ENCODE measurements at places on chromosomes 11 and 22. TPM values are rescaled to one million over a fixed set of nuclear protein-coding genes. Genes with fewer than 3 reads are reported as not detected.
A peak's percentile ranks its signal among the peaks of the same experiment; 100 is the strongest.

- DNase-seq: no peak
Measured at GRCh38 chr11:66464916-66465315, 1.8 kb upstream of the PELI3 start.

DNA sequence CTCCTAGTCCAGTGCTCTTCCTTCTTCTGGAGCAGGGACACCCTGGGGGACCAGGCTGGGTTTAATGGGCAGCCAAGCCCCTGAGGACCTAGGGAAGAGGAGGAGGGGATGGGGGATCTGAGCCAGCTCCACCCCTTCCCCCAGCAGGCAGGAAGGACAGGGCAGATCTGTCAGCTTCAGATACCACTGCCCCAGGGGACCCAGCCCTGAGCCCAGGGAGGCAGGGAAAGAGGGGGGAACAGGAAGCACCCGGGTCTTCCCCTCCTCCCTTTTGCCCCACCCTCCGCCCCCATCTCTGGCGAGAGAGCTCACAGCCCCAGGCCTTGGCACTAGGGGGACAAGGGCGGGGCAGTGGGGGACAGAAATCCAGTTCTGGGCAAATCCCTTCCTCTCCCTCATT is 11.7 kb upstream of the SOX10 start:
- DNase-seq: no peak

- no peak for DNase-seq
Measured at GRCh38 chr22:39989633-39990032, 5.1 kb upstream of the FAM83F start.

- peak; percentile 57 for DNase-seq
Measured at GRCh38 chr11:87252869-87253268, 215.1 kb downstream of the TMEM135 start.

DNA sequence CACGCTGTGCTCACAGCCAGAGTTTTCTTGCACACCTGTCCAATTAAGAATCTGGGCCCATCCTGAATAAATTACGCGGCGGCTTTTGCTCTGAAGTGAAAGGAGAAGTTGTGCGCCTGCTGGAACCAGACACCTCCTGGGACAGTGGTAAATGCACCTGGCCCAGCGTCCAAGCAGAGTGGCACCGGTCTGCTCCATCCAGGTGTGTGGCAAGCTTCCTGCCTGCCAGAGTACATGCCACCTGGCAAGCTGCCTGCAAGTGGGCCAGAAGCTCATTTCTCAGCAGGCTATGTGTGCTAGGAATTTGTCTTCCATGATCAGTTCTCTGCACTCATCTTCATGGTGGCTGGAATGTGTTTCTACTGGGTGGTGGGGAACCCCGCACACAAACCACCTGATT is 660.6 kb downstream of the ETS1 start:
- no peak for DNase-seq

DNA sequence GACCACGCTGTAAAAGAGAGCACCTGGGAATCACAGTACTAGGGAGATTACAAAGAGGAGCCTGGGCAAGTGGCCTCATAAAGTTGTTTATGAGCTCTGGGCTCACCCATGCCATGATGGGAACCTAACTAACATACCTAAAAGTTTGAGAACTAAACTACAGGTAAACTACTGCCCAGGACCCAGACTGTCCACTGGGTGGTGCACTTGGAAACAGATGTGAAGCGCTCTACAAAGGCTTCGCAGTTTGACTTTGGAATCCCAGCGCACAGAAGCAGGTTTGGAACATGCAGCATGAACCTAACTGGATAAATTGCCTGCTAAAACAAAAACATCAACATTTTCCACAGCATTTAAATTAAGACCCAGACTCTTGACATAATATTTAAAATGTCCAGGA is 418.6 kb downstream of the FAM181B start:
- DNase-seq: peak; percentile 3

DNA sequence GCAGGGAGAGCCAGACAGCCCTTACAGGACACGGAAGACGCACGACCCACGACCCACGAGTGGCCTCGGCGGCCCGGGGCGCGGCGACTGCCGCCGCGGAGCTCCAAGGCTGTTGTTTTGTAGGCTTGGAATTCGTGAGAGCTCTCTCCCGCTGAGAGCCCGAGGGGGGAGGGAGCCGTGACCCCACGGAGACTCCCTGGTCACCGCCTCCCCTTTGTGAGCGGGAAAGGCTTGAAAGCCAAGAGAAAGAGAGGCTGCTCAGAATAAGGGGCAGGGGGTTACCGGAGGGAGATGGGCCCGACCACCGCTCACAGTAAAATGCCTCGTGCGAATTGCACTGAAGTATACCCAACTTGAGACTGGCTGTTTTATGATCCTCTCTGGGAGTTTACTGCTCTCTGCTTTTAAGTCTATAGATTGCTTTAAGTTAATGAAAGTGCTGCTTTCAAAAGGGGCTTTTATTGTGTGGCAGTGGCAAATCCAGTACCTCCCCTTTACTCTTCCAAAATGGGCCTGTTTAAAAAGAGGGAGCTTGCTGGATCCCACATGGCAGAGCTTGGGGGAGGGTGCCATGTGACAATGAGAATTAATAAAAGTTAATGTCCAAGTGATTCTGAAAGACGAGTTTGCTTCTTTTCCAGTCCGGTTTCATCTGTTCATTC is 2.9 kb downstream of the PKNOX2 start:
- DNase-seq: no peak

DNA sequence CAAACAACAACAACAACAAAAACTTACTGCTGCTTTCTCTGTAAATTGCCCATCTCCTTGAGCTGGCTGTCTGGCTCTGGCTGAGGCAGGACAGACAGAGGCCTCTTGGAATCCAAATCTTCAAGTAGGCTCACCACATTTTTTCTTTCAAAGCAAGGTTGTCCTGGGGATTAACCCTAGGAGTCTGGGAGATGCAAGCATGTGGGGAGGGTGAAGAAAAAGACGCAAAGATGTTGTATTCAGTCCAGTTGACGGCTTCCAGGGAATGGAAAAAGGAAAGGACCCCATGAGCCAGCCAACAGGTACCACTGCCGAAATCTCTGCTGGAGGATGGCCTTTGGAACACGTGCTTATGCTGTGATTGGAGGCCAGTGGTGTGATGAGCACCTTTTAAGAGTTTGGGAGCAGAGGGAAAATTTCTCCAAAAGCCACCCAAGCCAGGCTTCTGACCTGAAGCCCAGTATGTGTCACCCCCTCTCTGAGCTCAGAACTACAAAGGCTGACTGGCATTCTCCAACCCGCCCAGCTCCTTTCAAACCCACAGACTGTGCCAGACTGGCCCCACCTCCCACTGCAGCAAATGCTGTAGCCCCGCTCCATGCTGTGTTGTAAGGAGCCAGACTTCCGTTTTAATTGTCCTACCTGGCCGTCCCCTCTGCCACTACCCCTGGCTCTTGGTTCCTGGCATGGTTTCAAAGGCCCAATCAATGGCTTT is 10.8 kb downstream of the BLID start:
- DNase-seq: peak; percentile 77

DNA sequence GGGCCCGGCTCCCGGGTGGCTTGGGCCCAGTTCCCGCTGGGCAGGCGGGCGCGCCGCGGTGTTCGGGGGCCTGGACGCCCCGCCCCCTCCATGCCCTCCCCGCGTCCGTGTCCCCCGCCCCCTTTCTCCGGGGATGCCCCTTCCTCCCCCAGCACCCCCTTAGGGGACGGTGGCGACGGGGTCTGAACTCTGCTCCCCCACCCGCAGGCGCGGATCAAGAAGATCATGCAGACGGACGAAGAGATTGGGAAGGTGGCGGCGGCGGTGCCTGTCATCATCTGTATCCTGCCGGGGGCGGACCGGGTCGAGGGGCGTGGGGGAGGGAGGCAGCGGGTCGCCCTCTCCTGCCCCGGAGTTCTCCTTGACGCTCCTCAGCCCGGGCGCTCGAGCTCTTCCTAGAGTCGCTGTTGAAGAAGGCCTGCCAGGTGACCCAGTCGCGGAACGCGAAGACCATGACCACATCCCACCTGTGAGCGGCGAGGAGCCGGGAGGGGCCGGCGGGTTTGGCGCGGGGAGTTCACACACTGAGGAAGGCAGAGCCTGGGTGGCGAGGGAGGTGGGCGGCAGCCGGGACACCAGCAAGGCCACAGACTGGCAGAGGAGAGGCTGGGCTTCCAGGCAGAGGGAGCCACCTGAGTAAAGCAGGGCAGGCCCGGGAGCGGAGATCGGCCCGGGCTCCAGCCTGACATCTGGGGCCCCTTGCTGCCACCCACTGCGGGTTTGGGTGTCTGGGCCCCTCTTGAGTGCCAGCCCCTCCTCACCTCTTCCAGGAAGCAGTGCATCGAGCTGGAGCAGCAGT is 546 bp downstream of the DRAP1 start:
- DNase-seq: peak; percentile 21

- no peak for DNase-seq
Measured at GRCh38 chr22:49189871-49190270, 637.8 kb downstream of the BRD1 start.

DNA sequence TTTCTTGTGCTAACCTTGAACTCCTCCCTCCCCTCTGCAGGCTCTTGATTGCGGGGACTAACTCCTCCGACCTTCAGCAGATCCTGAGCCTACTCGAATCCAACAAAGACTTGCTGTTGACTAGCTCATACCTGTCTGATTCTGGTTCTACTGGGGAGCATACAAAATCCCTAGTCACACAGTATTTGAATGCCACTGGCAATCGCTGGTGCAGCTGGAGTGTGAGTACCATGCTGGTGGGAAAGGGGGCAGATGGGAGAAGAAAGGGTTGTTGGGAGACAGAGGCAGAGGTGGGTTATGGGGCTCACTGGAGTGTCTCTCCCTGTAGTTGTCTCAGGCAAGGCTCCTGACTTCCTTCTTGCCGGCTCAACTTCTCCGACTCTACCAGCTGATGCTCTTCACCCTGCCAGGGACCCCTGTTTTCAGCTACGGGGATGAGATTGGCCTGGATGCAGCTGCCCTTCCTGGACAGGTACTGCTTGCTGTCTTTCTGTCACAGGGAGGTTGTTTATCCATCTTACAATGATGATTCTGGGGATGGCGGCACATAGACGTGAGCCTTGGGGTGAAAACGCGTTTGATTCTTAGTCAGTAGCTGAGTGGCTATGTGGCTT is 4.5 kb downstream of the SLC3A2 start:
- no peak for DNase-seq

DNA sequence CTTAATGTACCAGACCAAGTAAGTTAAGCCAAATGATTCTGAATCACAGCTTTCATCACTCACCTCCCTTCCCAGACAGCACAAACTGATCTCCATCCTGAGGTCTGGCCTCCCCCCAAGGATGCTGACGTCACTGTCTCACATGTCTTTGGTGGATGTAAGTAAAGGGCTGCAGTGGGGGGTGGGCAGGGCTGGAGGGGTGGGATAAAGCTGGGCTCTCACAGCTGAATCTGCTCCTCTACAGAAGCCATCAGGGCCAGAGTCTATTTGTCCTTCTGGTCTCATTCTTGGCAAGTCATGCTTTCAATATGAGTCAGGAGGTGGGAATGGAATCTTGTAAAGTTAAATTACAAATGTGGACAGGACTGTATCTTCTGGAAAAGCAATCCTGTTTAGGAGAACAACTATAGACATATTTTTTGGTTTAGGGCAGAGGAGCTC is 32.7 kb downstream of the P4HA3 start:
- peak; percentile 96 for DNase-seq

- DNase-seq: no peak
Measured at GRCh38 chr11:15453211-15453765, 338.6 kb downstream of the INSC start.

- DNase-seq: no peak
Measured at GRCh38 chr11:18791969-18792628, 501 bp upstream of the PTPN5 start.

DNA sequence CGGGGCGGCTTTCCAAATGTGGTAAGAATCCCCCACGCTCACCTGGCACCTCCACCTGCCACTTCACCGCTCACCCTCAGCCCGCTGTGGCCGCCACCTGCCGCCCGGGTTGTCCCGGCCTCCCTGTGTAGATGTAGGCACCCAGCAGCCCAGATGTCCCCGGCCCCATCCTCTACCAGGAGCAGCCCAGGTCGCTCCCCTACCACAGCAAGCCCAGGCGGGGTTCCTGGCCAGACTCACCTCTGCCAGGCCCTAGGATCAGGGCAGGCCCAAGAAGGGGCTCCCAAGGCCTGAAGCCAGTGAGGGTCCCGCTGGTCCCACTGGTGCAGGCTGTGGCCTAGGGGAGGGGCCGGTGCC is 27.4 kb downstream of the MOB2 start:
- DNase-seq: no peak

GRCh38 chr11:60993615-60994014 is 22.1 kb downstream of the CD6 start:
- no peak for DNase-seq

- DNase-seq: no peak
Measured at GRCh38 chr11:99260696-99261095, 239.9 kb downstream of the CNTN5 start.

DNA sequence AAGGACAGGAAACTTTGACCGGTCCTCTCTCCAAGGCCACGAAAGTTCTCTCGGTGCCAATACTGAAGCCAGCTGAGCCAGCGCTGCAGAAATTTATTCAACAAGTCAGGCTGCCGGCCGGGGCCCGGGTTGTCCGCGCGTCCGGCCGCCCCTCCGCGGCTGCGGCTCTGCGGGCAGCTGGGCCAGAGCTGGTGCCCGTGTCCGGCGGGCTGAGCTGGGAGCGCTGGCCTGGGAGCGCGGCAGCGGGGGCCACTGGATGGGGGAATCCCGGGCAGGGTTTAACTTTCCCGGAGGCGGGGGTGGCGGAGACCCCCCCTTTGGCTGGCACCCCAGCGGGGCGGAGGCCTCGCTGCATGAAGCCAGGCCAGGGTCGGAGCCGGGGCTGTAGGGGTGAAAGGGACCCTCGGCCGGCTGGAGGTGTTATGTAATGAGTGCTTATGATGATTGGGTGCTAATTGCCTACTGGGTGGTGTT is 12.3 kb upstream of the CACNA1I start:
- no peak for DNase-seq

- no peak for DNase-seq
Measured at GRCh38 chr22:46031557-46031956, 54.6 kb upstream of the WNT7B start.

DNA sequence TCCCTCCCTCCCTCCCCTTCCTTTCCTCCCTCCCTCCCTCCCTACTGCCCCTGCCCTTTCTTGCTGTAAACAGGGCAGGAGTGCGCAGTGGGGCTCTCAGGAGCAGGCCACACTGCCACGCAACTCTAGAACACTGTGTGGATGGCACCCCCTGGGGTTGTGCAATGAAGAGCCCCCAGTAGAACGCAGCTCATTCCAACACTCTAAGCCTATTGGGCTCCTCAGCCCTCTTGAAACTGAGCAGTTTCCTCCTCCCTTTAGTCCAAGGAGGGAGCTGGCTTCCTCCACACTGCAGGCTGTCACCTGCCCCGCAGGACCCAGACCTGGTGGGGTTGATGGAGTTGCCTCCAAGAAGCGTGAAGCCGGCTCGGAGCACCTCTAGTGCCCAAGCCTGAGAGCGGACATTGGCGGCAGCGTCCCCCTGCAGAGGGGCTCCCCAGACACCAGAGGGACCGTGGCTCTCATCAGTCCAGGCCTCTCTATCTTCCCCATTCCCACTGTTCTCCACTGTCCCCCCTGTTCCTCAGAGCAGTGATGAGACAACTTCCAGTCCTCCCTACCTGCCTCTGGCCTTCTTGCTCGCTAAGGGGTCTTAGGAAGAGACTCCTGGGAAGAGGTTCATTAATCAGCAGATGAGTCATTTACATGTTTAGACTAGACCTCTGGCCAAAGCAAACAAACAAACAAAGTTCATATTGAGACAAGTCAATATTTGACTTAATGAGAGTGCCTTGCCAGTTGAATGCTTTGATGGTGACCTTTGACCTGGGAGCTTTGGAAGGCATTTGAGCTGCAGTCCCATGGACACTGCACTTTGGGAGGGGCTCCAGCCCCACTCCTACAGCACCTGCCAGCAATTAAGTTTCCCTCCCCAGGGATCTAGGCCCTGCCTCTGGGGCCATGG is 64.0 kb downstream of the RPUSD4 start:
- DNase-seq: no peak

The MOGAT2 gene
- total RNA-seq: not detected

The PIH1D2 gene
- total RNA-seq: 1.3 TPM

The POTEH gene
- total RNA-seq: 0.27 TPM

The RIMBP3C gene
- total RNA-seq: 0.35 TPM
